ENCODE measurements at places on chromosomes 1 and 21.

DNA sequence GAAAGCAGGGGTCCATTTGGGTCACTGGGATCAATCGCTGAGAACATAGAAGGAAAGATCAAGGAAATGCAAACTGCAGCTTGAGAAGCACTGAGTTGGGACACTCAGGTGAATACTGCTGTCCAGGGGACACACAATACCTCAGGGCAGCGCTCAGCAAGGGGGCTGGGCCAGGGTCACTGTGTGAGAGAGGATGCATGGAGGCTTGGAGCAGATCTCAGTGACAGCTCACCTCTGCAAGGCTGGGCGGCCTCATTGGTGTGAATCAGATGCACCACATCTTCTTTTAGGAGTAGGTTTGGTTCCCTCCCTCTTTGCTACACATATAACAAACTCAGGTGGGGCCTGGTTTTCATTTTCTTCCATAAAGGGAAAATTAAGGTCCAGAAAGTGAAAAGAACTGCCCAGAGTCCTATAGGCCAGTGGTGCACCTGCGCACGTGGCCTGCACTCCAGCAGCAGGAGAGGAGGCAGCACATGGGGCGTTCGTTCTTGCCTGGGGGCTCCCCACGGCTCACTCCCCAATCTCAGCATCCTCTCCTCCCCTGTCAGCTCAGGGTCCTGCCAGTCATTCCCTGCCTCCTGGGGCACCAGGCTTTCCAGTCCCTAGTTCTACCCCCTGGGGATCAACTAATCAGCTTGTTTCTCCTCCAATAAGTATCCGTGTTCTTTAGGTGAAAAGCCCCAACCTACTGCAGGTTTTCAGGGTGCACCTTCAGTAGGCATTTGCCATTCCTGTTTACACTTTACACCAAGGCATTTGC, 1.5 kb downstream of the A3GALT2 start:
- DNase-seq = no peak

GRCh38 chr1:157831968-157832626, 9.5 kb downstream of the CD5L start:
- DNase-seq = no peak

DNA sequence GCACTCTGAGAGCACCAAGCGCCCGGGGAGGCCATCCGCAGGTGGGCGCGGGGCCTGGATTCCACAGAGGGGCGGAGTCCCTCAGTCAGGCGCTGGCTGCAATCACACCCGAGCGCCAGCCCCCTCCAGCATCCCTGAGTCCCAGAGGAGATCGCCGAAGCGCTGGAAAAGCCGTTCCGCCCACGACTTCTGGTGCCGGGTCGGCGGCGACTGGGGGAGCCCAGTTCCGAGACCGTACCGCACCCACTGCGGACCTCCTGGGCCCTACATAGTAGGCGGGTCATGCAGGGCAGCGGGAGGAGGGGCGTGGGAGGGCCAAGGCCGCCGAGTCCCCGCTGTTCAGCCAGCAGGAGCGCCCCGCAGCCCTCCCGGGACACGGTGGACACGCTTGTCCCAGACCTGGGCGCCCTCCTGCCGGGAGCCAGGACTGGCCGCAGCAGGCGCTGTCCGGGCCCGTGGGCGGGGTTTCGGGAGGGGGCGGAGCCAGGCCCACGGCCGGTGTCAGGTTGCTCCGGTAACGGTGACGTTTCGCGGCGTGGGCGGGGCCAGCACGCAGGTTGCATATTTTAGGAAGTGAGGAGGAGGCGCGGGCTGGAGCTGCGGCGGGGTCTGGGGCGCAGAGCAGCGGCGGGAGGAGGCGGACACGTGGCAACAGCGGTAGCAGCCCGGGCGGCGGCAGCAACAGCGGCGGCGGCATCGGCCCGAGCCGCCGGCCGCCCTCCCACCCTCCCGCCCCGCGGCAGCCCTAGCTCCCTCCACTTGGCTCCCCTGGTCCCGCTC, at the start of gene ATP1A1:
TSS of gene ATP1A1 (plus strand) at position 594 of the 780 bp plus-strand sequence. CDS start 268 bp downstream, outside the sequence.
- peak; percentile 82 for DNase-seq

- no peak for DNase-seq
Observed at GRCh38 chr1:153617663-153618062, 1.5 kb upstream of the S100A14 start.

GRCh38 chr1:78645723-78646122, 3.9 kb upstream of the IFI44 start:
- no peak for DNase-seq

DNA sequence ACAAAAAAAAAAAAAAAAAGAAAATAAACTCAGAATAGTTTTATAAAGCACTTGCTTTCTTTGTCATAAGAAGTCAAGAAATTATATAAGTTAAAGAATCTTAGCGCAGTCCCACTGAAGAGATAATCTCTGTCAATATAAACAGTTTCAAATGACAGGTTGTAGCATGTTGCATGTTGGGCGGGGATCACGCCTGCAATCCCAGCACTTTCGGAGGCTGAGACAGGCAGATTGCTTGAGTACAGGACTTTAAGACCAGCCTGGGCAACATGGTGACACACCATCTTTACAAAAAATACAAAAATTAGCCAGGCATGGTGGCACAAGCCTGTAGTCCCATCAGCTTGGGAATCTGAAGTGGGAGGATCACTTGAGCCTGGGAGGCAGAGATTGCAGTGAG, 18.4 kb upstream of the INPP5B start:
- no peak for DNase-seq

DNA sequence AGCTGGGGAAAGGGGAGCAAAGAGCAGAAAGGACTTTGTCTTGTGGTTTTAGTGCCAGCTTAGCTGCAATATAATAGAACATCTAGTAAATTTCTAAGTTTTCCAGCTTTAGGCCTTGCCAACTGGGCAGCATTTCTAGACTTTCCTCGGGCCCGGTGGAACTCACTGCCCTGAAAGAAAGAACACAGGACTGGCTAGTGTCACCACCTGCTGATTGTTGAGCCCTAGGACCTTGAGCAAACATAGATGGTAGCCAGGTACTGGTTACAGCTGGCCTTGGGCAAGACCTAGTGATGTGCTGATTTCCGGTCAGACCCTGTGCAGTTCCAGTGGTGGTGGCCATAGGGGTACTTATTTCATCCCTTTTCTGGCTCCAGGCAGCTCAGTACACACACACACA, 753.2 kb upstream of the B3GALT2 start:
- no peak for DNase-seq

DNA sequence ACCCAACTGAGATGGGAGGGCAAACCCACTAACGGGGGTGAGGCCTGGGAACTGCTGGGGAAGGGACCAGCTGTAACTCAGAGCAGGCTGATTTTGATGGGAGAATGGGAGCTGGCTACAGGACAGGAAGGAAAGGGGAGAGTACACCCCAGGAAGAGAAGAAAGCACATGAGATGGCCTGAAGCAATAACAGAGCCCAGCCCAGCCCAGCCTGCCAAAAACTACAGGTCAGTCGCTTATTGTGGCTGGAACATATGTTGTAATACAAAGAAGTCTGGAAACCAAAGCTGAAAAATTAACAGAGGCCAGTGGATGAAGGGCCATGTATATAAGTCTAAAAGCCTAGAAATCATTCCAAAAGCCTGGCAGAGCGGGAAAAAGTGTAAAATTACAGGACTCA, 1.6 kb downstream of the ITLN2 start:
- no peak for DNase-seq

DNA sequence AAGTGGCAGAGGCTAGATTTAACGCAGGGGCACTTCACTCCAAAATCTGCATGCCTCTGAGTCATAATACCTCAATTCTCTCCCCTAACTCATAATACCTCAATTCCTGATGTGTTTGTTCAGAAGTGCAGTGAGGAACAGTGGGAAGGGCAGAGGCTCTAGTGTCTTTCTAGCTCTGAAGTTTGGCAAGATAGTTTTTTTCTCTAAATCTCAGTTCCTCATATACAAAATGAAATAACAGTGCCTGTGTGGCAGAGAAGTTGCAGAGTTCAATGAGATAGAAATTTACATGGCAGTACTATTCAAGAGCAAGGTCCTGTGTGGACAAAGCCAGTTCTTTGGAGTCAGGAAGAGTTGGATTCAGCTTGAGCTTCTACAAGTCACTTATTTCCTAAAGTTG, 9.8 kb downstream of the JUN start:
- no peak for DNase-seq

GRCh38 chr1:228455715-228456114, 31.5 kb upstream of the RNF187 start:
- no peak for DNase-seq

DNA sequence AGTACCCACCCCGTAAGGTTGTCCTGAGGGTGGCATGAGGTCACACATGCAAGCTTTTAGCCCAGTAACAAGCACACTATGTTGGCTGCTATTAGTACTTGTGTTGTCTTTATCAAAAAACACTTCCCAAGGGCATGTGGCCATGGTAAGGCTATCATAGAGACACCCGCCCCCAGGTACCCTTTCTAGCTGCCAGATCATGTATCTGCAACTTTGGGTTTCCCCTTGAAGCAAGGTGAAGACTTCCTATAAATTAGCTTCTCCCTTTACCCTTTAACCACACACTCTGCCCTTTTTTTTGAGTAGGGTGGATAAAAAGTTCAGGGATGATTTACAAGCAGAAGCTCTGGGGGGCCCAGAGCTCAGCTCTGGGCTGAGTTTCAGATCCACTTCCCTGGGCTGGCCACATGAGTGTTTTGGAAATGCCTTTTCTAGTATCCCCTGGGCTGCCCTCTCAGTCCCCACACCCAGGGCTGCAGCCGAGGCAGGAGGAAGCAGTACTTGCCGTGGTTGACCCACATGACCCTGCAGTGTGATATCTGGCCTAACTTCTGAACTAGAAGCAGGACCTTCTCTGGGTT, 2.0 kb downstream of the ZDHHC18 start:
- no peak for DNase-seq

DNA sequence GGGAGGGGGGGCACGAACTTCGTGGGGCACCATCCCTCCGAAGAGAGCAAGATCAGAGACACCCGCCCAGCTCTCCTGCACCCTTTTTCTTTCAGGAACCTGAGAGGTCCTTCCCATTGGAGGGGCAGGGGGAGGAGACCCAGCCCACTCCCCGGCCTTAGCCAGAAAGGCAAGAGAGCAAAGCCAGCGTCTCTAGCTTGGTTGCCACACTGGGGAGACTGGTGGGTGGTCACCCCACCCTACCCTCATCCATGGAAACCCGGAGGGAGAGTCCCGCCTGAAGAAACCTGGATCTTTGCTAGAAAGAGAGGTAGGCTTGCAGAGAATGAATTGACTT, 246 bp downstream of the ATP2B4 start:
- DNase-seq = no peak

DNA sequence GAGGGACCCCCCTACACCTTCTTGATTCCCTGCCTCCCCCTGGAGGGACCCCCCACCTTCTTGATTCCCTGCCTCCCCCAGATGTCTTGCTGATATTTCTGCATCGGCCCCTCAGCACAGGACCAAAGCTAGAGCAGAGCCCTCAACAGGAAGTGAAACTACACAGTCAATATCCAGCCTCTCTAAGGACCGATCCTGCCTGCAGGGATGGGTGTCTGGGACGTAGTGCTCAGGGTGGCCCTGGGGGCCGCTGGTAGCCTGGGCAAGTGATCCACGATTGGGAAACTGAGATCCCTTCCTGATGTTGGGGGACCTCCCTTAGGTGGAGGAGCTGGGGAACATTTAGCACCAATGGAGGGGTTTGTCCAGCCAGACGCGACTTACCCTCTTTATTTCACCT, 3.9 kb upstream of the LEFTY2 start:
- no peak for DNase-seq

GRCh38 chr1:91600431-91601337, 100.0 kb downstream of the CDC7 start:
- no peak for DNase-seq

GRCh38 chr1:183936009-183936408, 101.5 kb downstream of the COLGALT2 start:
- DNase-seq = no peak

DNA sequence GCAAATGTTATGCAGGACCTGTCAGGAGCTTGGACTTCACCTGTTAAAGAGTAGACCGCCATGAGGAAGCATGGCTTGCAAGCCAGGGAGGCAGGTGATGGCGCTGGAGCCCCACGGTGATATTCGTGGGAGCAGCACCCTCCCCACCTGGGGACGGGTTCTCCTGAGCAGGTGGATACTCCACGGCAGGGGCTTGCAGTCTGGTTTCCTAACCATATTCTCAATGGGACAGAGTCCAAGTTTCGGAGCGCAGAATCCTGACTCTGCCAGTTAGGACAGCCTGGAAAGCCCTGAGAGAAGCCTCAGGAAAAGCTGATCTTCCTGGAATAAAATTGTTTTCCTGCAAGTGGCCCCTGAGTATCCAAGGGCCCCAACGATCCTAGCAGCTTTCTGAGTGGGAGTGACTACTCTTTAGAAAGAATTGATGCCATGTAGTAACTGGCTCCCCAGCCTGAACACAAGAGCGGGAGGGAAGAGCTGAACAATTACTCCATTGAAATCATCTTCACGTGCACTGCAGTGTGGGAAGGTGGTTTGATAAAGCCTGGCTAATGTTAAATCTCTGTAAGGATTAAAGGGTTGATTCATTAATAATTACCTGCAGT, 146.3 kb upstream of the RAB4A start:
- no peak for DNase-seq

DNA sequence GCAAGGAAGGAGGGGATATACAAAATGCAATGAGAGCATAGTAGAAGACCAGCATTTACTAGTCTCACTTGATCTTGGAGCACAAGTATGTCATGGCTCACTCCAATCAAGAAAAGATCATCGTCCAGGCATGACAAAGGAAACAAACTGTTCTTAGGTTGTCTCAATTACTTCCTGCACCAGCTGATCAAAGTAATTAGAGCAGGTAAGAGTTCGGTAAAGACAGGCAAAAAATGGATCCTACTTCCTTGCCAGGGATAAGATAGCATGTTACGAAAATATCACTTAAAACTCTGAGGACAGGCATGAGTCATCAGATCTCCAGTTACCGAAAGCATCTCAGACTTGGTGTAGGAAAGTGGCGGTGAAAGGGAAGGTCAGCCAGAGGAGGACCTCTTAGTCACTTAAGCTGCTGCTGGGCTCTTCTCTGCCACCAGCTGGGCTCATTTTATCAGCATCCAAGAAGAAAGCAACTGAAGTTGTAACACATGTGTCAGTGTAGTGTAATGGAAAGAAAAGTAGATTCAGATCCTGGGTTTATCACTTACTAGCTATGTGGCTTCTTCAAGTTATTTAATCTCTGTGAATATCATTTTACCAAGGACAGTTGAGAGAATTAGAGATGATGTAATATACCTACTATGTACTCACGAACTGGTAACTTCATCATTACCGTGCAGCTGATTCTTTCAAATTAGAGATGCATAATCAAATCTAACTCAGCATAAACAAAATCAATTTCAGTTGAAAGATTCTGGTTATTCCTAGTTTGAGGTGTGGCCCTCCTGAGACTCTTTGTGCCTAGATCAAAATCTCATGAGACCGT, 46.8 kb downstream of the XCL1 start:
- no peak for DNase-seq

DNA sequence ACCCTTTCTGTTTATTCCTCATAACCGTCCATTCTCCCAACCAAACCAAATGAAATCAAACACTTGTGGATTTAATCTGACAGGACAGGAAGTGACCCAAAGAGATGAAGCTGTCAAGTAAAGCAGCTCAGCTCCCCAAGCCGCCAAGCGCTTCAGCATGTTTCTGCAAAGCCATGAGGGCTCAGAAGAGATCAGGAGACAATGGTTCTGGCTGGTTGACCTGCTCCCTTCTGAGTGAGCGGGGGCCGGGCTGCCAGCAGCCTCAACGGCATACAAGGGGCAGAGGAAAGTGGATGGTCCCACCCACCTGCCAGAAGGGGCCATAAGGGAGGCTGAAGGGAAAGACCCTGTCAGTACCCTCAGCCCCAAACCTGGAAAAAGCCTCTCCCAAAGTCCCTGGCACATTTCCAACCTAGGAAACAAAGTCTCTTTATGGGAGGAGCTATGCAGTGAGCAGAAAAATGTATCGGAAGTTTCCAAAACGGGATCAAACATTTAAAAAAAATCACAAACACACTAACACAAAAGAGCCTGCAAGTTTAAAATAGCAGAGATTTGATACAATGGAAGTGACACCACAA, 45.4 kb downstream of the SLC45A1 start:
- DNase-seq = no peak

All from amygdala (tissue), 56 donors.